ENCODE measurements at places on chromosomes 7 and 10. TPM values are rescaled to one million over a fixed set of nuclear protein-coding genes. Genes with fewer than 3 reads are reported as not detected.

STEAP1B gene
- total RNA-seq: not detected

PLXDC2 gene
- not detected for total RNA-seq

HMX3 gene
- total RNA-seq: not detected

NEURL1 gene
- 0.78 TPM for total RNA-seq

CUBN gene
- total RNA-seq: 0.15 TPM

CCDC146 gene
- 0.60 TPM for total RNA-seq

GNA12 gene
- 42.5 TPM for total RNA-seq

HOXA5 gene
- total RNA-seq: 4.8 TPM

EVX1 gene
- total RNA-seq: 0.19 TPM

MEOX2 gene
- not detected for total RNA-seq

POM121C gene
- total RNA-seq: 39.7 TPM

DYNC1I1 gene
- 0.13 TPM for total RNA-seq

ZNF316 gene
- total RNA-seq: 13.6 TPM

AZGP1 gene
- total RNA-seq: not detected

ANXA7 gene
- 108 TPM for total RNA-seq

FOXI2 gene
- not detected for total RNA-seq

ANAPC16 gene
- total RNA-seq: 89.1 TPM

PKD2L1 gene
- total RNA-seq: 0.38 TPM

NMT2 gene
- 23.5 TPM for total RNA-seq

PPRC1 gene
- 62.3 TPM for total RNA-seq

GPR15LG gene
- total RNA-seq: 0.21 TPM

GPR37 gene
- total RNA-seq: 0.54 TPM

RPEL1 gene
- total RNA-seq: not detected

LRWD1 gene
- 28.4 TPM for total RNA-seq

ST8SIA6 gene
- 0.09 TPM for total RNA-seq

ANK3 gene
- 0.41 TPM for total RNA-seq
